ENCODE measurements at places on chromosomes 7 and 10. TPM values are rescaled to one million over a fixed set of nuclear protein-coding genes. Genes with fewer than 3 reads are reported as not detected.

The AKR1C8 gene
- total RNA-seq = not detected

The GOLGA7B gene
- total RNA-seq = 0.13 TPM

The RSPH10B2 gene
- total RNA-seq = 0.39 TPM

The PLA2G12B gene
- total RNA-seq = 0.13 TPM

The EPO gene
- not detected for total RNA-seq

The CHCHD1 gene
- 25.3 TPM for total RNA-seq

The HTR5A gene
- not detected for total RNA-seq
